ENCODE measurements at places on chromosomes 6 and 20.

DNA sequence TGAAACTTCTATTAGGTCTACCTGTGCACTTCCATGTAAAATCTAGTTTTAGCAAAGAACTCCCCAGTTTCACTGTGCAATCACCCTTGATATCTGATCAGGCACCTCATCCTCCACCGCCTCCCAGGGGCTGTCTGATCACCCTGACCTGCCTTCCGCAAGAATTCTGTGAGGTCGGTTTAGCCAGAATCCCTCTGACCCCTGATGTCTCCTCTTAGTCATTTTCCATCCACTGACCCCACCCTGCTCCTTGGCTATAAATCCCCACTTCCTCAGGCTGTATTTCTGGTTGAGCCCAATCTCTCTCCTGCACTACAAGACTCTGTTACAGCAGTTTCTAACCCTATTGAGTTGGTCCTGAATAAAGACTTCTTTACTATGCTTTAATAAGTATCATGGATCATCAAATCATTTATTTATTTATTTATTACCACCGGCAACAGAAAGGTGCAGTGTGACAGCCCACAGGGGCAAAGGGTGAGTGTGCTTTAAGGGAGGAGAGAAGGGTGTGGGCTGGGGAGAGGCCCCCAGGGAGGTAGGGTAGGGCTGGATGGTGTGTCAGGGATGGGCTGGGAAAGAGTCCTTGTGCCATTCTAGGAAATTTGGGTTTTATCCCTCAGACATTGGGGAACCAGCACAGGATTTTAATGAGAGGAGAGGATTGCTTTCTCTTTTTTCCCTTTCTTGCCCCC is 11.2 kb upstream of the SERPINB6 start:
- no peak for DNase-seq

GRCh38 chr6:140572129-140572528 is 1197.7 kb upstream of the CITED2 start:
- DNase-seq, result no peak

- no peak for DNase-seq
Measured at GRCh38 chr6:130587778-130588520, 222.1 kb downstream of the TMEM200A start.

DNA sequence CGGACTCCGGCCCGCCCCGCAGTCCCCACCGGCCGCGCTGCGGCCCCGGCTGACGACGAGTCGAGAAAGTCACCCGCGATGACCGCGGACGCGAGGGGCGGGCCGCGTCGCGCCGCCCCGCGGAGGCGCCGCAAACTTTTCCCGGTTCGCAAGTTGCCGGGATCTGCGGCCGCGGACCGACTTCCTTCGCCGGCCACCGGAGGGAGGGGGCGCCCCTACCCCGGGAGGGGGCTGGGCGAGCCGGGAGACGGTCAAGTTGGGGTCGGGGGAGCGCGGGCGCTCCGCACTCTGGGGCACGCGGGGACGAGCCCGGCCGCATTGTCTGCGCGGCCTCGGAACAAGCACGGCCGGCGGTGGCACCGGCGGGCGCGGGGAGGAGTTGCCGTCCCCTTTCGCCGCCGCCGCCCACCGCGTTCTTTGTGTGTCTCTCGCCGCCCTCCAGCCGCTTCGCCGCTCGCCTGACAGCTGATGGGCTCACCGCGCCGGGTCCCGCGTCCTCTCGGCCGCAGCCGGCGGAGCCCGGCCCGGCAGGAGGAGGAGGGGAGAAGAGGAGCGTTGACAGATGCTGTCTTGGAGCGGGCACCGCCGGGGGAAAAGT is 131.6 kb downstream of the OGFRL1 start:
- DNase-seq, result peak; percentile 62

GRCh38 chr6:38638941-38639497 is 710 bp downstream of the BTBD9 start:
- no peak for DNase-seq

GRCh38 chr6:27582928-27583725 is 110.2 kb upstream of the ZNF184 start:
- DNase-seq, result peak; percentile 48

DNA sequence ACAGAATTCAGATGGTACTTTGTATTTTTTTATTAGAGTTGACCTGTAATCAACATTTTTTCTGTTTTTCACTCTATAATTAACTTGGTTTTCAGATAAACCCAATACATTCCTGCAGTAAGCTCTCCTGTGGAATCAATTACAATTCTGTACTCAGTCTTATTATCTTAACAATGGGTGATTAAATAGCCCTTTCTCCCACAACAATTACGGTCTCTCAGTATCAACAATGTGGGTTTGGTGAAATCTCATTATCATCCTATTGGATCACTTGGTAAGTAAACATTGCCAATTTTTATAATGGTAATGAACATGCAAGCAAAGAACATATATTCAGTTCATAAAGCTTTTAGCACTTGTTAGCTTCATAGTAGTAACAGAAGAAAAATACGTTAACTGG is 438.9 kb upstream of the EPHA7 start:
- DNase-seq, result no peak

DNA sequence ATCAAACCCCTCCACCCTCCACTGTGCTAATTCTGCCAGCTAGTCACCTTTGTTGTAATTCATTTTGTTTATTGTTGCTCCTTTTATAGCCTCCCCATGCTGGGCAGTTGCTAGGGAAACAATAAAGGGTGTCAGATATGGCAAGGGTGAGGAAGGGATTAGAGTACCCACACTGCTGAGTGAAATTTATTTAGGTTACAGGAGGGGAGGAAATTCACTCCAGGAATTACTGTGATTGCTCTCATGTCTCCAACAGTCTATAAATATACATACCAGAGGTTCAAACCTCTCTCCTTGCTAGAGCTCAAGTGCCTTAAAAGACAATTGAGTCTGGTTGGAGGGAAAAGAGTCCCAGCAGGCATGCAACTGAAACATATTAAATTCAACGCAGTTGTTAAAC is 90.6 kb upstream of the ADGRF1 start:
- no peak for DNase-seq

- no peak for DNase-seq
Measured at GRCh38 chr6:24858177-24858653, 59.5 kb upstream of the ARMH2 start.

GRCh38 chr6:164283574-164283973 is 869.1 kb downstream of the QKI start:
- no peak for DNase-seq

GRCh38 chr20:35502352-35502751 is 27.1 kb downstream of the C20orf173 start:
- peak; percentile 7 for DNase-seq

DNA sequence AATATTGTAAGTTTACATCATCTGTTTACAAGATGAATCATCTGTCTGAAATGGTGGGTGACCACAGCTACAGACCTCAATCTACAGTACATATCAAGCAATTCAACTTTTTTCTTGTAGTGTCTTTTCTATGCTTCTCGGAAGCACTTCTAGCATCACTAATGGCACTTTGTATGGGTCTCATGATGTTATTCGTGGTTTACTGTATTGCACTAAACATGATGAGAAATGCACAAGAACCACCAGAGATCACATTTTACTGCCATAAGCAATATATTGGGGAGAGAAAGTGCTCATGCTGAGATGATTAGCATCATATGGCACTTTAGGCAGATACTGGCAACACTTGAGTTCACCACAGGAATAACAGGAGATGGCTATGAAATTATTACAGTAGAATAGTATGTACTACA is 15.4 kb upstream of the BTBD3 start:
- no peak for DNase-seq

- peak; percentile 91 for DNase-seq
Measured at GRCh38 chr20:49979030-49979832, 3.5 kb upstream of the SNAI1 start.

- DNase-seq, result peak; percentile 60
Measured at GRCh38 chr20:40741507-40742106, 52.6 kb upstream of the MAFB start.

DNA sequence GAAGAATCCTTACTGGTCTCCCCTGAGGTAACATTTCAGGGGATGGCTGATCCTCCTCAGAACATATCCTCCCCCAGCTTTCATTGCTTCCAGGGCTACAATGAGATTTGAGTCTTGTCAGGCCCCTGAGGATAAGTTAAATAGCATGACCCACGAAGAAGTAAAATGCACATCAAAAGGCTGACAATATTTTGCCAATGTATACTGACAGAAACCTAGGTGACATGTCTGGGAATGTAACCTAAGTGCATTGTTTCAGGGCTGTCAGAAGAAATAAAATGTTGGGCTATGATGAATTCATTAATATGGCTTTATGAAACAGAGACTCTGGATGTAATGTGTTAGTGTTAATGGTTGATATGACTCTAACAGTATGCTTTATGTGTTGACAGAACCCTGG is 471.5 kb downstream of the HDGFL1 start:
- no peak for DNase-seq

- DNase-seq, result no peak
Measured at GRCh38 chr6:45697605-45698004, 318.1 kb downstream of the CLIC5 start.

DNA sequence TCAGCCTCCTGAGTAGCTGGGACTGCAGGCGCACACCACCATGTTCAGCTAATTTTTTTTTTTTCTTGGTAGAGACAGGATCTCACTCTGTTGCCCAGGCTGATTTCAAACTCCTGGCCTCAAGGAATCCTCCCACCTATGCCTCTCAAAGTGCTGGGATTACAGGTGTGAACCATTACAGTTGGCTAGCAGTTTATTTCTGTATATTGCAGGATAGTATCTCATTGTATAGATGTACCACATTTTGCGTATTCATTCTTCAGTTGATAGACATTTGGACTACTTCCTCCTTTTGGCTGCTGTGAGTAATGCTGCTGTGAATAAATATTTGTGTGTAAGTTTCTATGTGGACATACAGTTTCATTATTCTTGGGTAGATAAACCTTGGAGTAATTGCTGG is 32.9 kb downstream of the ASXL1 start:
- DNase-seq, result no peak

DNA sequence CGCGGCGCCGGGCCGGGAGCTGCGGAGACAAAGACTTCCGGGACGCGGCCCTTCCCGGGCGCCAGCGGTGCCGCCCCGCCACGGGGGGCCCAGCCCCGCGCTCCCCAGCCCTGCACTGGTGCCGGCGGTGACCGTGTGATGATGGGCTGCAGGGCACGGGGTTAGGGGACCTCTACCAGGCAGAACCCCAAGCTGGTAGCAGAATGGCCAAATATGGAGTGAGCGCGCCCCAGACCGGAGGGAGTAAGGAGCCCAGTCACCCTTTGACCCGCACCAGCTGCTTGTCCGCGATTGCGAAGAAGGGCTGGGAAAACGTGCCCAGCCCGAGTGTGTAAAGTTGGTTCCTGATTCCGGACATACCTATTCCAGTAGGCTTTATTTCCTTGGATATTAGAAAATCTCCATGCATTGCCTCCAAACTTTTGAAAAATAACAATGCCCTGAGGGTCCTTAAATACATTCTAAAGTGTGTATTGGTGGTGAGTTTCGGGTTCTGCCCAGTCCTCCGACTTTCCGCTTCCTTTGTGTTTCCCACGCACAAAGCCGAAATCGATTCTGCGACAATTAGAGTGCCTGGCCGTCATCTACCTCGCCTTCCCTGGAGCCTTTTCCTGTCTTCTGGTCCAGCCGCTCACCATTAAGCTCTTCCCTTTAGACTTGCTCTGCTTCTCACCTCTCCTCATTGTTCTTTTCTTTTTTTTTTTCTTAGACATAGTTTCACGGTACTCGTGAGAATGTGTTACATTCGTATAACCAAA is 1.1 kb downstream of the ABRACL start:
- DNase-seq, result no peak

- DNase-seq, result no peak
Measured at GRCh38 chr6:149905911-149906371, 8.0 kb upstream of the RAET1E start.

- DNase-seq, result no peak
Measured at GRCh38 chr6:14258695-14259593, 141.4 kb downstream of the CD83 start.

DNA sequence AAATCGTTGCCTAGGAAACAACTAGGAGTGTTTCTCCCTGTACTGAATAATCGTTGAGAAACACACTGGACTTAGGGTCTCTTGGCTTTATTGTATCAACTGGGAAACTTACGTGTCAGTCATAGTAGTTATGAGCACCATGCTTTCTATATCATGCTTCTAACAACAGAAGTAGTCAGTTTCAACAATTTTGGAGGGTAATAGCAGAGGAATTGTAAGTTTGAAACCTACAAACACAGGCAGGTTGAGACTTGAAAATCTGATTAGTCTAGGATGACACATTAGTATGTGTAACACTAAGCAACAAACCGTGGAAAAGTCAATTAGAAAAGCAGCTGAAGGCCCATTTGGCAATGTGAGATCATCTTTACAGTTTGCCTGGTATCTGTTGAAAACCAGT is 43.9 kb upstream of the FABP7 start:
- DNase-seq, result no peak

DNA sequence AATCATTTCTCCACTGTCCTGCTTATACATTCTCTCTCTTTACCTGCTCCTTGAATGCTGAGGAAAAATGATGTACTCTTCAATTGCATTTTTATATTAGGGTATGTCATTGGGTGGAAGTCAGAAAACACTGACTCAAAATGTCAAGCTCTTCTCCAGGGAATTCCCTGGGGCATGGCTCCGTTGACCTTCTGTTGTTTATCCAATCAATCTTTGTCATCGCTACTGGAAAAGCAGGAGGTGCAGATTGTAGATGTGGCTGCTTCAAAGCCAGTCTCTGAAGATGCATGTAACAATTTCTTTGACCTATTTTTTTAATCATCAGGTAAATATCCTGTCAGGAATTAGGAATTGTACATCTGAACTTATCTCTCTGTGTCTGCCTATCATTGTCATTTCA is 63.9 kb upstream of the TENT5A start:
- DNase-seq, result no peak

DNA sequence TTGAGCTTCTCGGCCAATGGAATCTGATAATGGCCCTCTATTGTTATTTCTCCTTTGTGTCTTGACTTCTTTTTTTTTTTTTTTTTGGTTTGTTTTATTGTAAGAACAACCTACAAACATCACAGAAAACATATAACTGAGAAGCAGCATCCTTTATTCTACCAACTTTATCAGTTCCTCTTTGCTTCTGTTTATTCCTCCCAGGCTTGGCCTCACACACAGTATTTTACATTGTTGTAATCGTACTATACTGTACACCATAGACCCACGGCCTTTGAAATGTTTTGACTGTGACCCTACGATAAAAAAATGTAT is 558 bp upstream of the CCDC167 start:
- no peak for DNase-seq

DNA sequence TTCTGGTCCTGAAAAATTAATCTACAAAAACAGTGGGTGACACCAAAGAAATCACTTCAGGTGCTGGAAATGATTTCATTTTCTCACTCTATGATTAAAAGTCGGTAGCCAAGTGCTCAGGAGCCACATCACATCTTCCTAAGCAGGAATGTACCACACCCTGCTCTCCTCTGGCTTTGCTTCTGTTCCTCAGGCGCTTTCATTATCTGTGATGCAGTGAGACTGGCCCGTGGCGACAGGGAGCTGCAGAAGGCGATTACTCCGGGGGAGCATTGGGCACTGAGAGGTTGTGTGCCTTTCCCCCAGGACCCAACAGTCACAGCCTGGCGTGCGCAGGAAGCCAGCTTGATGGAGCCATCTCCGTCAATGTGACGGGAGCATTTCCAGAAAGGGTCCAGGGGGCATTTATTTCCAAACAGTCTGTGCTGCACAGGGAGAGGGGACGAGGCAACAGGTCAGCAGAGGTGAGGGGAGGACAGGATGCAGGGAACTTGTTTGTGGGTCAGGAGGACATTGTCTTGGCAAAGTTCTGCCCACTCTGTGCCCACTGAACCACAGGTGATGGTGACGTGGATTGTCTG is 5.6 kb upstream of the ZNF831 start:
- no peak for DNase-seq

- no peak for DNase-seq
Measured at GRCh38 chr6:42407379-42407778, 44.3 kb downstream of the TRERF1 start.
